Inflammatory macrophage treated with lipopolysaccharide for 4 hours (primary cell): ENCODE measurements at places on chromosomes 11 and 22.

GRCh38 chr11:72739240-72740059 lies 12.8 kb downstream of the ARAP1 start:
- DNase-seq = peak; percentile 74

DNA sequence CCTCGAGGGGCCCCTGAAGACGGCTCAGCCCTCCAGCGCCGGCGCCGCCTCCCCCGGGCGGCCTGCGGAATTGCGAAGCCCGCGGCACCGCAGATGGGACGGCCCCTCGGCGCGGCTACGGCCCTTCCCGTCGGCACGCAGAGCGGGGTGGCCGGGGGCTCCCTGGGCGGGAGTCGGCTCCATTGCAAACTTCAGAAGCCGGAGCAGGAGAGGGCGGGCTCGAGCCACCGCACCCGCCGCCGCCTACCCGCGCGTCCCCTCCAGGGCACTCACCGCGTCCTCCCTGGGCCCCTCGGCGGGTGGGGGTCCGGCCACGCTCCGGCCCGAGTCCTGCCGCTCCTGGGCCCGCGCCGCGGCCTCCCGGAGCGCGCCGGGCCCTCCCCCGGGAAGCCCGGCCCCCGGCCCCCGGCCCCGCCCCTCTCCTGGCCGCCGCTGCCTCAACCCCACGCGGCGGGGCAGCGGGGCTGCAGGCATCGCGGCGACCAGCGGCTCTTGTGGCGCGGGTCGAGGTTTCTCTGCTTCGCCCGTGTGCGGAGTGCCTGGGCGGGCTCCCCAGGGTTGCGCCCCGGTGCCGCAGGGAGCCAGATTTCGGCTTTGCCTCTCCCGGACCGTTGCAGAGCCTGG lies at the start of gene PACSIN3:
Gene PACSIN3 (minus strand): TSS at position 359 of the 624 bp plus-strand sequence. CDS start 3,707 bp downstream, outside the sequence.
- DNase-seq = peak; percentile 14

DNA sequence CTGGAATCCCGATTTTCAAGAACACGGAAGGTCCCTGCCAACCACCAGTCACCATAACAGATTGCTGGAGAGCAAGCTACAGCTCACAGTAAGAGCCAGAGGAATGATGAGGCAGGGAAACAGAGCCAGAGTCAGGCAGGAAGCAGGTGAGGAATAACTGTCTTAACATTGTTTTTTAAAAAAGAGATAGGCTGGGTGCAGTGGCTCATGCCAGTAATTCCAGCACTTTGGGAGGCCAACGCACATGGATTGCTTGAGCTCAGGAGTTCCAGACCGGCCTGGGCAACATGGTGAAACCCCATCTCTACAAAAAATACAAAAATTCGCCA lies 13.5 kb upstream of the CASTOR1 start:
- no peak for DNase-seq

- DNase-seq = peak; percentile 5
Observed at GRCh38 chr11:22337596-22338485, at the start of gene SLC17A6. TSS of gene SLC17A6 (plus strand) at chr11:22338381. CDS start at chr11:22338534, 153 bp downstream.

- DNase-seq = no peak
Observed at GRCh38 chr22:44163536-44163935, 17.2 kb upstream of the PARVG start.
